Dorsolateral prefrontal cortex (tissue), 122 donors: ENCODE measurements at places on chromosomes 12 and 14.

DNA sequence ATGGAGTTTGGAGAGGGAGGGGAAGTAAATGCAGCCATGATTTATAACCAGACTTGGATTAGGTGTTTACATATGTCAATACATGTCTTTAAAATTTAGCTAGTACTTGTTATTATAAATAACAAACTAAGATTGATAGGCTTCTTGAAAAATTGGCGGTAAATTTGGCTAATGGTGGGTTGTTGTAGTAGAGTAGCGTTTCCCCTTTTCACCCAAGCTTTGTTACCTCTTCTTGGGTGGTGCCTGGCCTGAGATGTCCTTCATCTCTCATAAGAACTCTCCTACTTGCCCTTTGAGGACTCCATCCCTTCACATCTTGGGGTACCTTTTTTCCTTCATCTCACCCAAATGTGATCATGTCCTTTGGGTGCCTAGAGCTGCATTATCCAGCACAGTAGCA is 11.2 kb downstream of the MARK3 start:
- no peak for DNase-seq

DNA sequence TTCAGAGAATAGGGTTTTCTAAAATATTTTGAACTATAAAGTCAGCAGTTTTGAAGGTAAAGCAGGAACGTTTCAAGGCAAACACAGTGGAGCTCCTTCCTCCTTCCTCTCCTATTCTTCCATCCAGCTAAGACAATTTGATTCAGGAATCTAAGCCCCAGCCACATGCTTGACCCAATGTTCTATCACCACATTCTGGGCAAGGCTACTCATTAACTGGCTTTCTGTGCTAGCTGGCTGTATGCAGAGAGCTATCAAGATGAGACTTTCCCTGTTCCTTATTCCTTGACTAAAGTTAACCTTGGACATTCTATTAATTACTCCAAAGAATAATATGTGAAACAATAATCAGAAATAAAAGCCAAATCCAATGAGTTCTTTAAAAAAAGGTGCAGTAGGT is 266.9 kb downstream of the NOVA1 start:
- DNase-seq = no peak

DNA sequence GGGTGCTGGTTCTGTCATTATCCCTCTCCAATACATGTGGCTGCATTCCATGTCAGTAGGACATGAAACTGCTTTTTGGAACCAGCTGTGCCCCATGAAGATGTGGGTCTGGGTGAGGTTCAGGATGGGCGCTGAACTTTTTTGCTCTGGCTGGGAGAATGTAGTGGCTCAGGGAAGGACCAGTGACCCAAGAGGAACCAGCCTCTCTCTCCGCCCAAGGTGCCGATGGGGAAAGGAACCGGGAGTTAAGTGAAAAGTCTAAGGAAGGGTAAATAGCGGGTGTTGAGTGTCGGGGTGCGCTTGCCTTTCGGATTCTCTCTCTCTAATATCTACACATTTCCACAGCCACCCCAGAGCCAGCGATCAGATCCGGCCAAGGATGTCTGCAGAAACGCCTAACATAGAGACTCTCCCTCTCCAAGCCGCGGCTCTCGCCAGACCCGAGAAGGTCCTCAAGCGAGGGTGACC is 7.8 kb downstream of the ARHGEF25 start:
- DNase-seq = no peak

- no peak for DNase-seq
Observed at GRCh38 chr12:6265038-6265405, 45.5 kb upstream of the PLEKHG6 start.
